GM06990 (cell line): ENCODE measurements at places on chromosomes 6 and 20.

DNA sequence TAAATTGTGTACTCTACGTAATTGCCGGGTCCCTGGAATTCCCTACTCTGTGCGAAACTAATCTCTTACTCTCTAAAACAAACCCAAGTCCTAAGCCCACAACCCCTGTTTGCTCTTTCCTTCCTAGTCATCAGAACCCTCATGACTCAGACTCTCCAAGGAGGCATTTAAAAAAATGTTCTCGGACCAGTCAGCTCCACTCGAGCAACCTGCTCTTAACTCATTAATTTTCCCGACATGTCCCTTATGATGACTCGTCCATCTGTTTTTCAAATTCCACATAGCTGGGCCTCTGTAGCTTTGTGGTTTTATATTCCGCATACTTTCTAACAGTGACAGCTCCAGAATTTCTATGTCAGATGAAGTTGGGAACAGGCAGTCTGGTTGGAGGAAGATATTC is 2.6 kb upstream of the MUC22 start:
- no peak for DNase-seq

- DNase-seq = no peak
Observed at GRCh38 chr6:136506124-136506799, 44.0 kb downstream of the MAP7 start.

GRCh38 chr6:82959385-82959941 is 106.2 kb downstream of the UBE3D start:
- DNase-seq = no peak

DNA sequence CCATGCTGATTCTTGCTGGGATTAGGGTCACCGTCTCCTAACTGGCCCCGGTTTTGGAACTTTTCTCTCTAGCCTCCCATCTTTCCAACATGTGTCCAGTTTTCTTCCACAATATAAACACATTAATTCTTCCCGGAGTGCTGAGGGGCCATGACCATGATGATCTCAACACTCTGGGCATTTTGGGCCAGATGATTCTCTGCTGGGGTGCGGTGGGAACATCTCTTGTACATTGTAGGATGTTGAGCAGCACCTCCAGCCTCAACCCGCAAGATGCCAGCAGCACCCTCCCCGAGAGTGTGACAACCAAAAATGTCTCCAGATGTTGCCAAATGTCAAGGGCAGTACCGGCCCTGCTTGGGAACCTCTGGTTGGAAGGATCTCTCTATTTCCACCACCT is 164.8 kb downstream of the TFAP2C start:
- no peak for DNase-seq
